ENCODE measurements at places on chromosomes 13 and 19.
A peak's percentile ranks its signal among the peaks of the same experiment; 100 is the strongest.

DNA sequence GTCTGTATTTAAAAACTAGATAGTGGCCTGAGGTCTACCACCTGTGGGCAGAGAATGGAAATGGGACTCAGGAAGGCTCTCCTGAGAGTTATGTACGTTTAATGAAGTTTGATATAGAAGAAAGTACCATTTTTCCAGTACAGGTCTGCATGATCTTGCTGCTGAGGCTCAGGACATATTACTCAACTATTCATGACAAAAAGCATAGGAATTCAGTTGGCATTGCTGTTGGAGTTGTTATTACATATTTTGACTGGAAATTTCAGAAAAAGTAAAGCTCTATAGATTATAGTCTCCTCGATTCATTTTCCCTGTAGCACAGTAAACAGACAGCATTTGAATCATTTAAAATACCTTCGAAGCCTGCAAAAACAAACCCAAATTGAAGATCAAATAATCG, 469.8 kb downstream of the DCT start:
- DNase-seq: no peak

GRCh38 chr19:23823952-23824389, 65.3 kb upstream of the ZNF681 start:
- peak; percentile 35 for DNase-seq

DNA sequence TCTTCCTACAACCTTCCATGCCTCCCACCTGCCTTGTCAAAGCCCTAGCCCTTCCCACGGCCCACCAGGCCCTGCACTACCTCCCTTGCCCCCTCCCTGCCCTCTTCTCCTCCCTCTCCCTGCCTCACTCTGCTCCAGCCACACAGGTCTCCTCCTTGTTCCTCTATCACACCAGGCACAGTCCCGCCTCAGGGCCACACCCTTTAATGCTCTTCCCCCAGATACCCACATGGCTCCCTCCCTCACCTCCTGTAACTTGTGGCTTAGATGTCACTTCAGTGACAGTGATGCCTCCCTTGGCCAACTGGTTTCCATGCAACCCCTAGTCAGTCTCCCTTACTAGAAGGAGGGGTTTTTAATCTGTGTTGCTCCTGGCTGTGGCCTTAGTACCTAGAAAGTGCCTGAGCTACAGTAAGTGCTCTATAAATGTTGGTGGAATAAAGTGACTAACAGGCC, 1.3 kb downstream of the SIRT6 start:
- no peak for DNase-seq

DNA sequence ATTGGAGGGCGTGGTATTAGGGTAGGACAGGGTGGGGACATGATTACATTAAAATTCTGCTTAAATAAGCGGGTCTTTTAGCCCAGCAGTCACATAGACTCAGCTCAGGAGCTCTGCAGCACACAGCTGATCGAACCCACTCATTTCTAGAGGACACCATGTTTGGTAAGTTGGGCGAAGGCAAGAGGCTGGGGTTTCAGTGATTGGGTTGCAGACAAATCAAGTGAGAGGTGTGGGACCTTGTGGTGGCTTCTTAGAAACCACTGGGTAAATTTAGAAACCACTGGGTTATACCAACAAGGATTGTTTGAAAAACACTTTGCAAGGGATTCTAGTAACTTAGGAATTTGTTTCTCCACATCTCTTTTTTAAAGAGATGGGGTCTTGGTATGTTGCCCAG, at the start of gene LEUTX:
LEUTX (plus strand) TSS at position 92 of the 400 bp plus-strand sequence; CDS start at position 159, 67 bp downstream.
- no peak for DNase-seq

All from GDM1 (cell line).